ENCODE measurements at places on chromosomes 11 and 22.

- DNase-seq: no peak
Observed at GRCh38 chr11:1875093-1875850, 16.4 kb downstream of the PRR33 start.

DNA sequence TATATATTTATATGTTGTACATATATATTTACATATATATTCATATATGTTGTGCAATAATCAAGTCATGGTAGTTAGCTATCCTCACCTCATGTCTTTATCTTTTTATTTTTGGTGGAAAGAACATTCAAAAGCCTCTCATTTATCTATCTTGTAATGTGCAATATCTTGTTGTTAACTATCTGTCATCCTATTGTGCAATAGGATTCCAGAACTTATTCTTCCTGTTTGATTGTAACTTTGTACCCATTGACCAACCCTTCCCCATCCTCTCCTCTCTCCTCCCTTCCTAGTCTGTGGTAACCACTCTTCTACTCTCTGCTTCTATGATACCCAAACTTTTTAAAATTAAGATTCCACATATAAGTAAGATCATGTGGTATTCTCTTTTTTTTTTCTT lies 115.6 kb upstream of the PDGFD start:
- DNase-seq: no peak

DNA sequence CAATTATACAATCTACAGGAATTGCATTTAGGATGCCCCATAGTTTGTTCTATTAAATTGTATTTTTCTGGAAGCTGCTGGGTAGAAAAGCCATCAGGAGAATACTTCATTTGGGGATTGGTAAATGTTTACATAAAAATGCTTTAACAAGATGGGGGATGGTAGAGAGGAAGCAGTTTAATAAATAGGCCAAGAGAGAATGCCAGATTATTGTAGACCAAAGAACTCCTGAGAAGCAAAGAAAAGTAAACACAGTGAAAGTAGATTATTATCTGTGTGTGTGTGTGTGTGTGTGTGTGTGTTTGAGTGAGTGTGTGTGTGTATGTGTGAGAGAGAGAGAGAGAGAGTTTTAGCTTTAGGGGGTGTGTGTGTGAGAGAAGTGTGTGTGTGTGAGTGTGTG lies 820.4 kb upstream of the CCDC90B start:
- DNase-seq: no peak

DNA sequence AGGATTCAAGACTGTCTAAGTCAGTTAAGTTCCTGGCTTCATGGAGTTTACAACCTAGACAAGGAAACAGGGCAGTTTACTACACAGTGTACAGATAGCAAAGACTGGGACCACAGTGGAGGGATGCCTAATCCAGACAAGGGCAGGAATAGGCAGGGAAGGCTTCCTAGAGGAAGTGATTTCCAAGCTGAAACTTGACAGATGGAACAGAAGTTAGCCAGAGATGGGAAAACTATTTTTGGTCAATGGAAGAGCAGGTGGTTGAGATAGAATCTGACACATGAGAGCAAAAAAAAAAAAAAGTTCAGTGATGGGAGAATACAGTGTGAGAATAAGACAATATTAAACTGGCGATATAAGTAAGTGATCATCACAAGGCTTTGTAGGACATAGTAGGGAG lies 1.3 kb downstream of the COA4 start:
- DNase-seq: no peak

GRCh38 chr11:61023966-61024295 lies 52.5 kb downstream of the CD6 start:
- DNase-seq: no peak

GRCh38 chr11:101466352-101466751 lies 117.5 kb downstream of the TRPC6 start:
- DNase-seq: no peak

DNA sequence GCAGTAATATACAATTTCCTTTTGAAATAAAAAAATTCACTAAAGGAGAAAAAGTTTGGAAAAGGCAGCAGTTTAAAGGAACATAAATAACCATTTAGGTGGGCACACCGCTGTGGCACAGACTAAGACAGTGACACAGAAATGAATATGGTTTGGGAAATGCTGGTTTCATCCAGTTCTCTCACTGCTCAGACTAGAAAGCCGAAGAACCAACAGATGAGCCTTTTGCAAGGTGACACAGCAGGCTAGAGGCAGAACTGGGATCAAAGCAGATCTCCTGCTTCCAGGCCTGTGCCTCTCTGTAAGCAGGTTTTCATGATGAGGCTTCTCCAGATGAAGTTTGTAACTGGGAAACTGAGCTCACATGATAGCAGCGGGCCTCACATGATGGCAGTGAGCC lies 380.0 kb upstream of the NARS2 start:
- no peak for DNase-seq

- DNase-seq: no peak
Observed at GRCh38 chr11:71458146-71459070, 5.4 kb downstream of the NADSYN1 start.

DNA sequence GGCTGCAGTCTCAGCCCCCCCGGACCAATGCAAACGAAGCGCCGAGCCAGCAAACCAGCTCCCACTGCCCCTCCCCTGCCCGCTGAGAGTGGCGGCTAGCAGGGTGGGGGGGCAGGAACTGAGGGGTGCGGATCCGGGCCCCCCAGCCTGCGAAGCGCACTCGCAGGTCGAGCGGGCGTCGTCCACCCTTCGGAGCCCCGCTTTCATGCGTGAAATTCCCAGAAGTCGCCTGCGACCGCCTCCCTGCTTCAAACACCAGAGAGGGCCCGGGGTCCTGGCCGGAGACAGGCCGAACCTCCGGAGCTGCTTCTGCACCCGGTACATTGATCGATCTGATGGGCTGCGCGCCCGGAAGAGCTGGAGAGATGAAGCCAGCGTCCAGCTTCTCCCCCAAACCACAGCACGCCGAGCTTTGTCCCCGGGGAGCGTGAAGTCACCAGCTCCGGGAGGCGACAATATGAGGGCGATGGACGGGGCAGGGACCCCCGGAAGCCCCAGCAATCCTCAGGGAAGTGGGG lies 646 bp upstream of the PATZ1 start:
- DNase-seq: peak; percentile 85
